Thoracic aorta (tissue), 2 donors: ENCODE measurements at places on chromosomes 5 and 9. TPM values are rescaled to one million over a fixed set of nuclear protein-coding genes. Genes with fewer than 3 reads are reported as not detected.

The PCDHB9 gene
- 4.2 TPM for total RNA-seq

- DNase-seq: no peak
These were observed 10.6 kb upstream of the SLC44A1 start for GRCh38 chr9:105233873-105234272.

The GLIPR2 gene
- total RNA-seq: 52.1 TPM

The FAM169A gene
- 2.2 TPM for total RNA-seq

DNA sequence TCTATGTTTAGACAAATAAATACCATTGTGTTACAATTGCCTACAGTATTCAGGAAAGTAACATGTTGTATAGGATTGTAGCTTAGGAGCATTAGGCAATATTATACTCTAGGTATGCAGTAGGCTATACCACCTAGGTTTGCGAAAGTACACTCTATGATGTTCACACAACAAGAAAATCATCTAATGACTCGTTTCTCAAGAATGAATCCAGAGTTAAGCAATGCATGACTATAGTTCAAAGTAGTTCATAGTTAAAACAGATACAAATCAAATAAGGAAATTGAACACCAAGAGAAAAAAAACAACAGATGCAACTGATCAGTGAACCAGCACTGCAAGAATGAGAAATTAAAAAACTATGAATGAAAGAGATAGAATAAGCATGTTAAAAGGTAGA, 27.6 kb upstream of the ABLIM3 start:
- DNase-seq: no peak

- no peak for DNase-seq
These were observed 11.1 kb upstream of the CTSL start for GRCh38 chr9:87714819-87715218.

The JAKMIP2 gene
- total RNA-seq: 1.6 TPM

- no peak for DNase-seq
These were observed 2.4 kb upstream of the TXN start for GRCh38 chr9:110258690-110259091.

The PPP2R2B gene
- 29.8 TPM for total RNA-seq

The FBP2 gene
- not detected for total RNA-seq

DNA sequence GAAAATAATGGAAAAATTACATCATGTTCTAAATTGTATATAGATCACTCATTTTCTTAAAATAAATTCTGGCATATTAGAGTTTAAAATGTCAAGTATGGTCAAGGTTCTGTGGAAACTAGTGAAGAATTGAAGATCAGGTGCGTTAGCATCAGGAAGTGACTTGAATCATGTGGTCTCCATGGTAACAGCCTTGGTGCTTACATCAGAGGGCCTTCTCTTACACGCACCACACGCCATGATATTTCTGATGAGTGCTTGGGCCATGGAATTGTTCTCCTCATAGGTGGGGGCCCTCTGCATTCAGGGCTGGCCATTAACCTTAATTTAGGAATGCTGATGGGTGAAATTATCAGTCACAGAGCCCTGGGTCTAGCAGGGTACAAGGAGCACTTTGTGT, 288.1 kb upstream of the EFNA5 start:
- DNase-seq: no peak

The SLC45A2 gene
- total RNA-seq: not detected

- DNase-seq: no peak
These were observed 201.0 kb downstream of the OSTF1 start for GRCh38 chr9:75289332-75289731.

- DNase-seq: no peak
These were observed 842 bp upstream of the GTF3C5 start for GRCh38 chr9:133029994-133030316.

The GFPT2 gene
- total RNA-seq: 136 TPM

GRCh38 chr9:100413839-100414420, 13.0 kb upstream of the MSANTD3 start:
- DNase-seq: no peak

DNA sequence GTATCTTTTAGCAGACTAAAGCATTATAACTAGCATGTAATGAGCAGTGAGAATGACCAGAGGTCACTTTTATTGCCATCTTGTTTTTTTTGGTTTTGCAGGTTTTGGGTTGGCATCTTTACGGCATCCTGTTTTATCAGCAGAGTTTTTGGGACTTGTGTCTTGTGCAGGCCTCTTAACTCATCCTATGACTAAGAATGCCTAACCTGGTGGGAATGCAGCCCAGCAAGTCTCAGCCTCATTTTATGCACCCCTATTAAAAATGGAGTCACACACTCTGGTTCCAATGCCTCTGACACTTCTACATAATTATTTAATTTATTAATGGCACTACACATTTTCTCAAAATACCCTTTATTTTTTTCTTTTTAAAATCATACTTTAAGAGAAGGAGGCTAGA, 726.5 kb upstream of the RIOK2 start:
- no peak for DNase-seq

GRCh38 chr5:138699482-138699881, 53.7 kb upstream of the CTNNA1 start:
- no peak for DNase-seq

The HTR1A gene
- total RNA-seq: not detected

The RNF180 gene
- 51.1 TPM for total RNA-seq

The NUDT2 gene
- 20.8 TPM for total RNA-seq

DNA sequence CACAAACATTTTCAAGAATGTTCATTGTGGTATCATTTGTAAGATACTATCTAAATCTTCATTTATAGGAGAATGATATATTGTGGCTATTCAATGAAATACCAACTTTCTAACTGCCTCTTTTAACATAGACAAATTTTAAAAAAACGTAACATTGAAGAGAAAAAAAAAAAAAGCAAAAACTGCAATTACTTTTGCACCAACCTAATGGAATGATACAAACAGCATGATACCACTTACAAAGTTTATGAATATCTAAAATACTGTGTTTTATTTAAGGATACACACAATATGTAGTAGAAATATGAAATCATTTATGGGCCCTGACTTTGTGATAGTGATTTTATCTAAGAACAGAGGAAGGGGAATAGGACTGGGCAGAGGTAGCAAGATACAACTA, 24.1 kb downstream of the PSMD5 start:
- no peak for DNase-seq

DNA sequence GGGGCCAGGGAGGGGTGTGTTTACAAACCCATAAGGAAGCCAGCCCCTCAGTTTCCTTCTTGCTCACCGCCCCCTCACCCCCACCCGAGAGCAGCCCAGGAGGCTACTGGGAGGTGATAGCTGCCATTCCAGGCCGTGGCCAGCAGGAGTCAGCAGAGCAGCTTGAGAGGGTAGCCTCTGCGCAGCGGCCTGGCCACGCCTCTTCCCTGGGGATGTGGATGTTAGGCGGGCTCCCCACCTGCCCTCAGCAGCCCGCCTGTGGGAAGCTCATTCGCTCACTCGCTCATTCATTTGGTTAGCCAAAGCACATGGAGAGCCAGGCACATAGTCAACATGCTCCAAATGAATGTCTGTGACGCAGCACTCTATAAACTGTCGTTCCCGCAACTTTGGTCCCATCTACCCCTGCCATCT, 6.1 kb upstream of the DPM2 start:
- peak; percentile 54 for DNase-seq

DNA sequence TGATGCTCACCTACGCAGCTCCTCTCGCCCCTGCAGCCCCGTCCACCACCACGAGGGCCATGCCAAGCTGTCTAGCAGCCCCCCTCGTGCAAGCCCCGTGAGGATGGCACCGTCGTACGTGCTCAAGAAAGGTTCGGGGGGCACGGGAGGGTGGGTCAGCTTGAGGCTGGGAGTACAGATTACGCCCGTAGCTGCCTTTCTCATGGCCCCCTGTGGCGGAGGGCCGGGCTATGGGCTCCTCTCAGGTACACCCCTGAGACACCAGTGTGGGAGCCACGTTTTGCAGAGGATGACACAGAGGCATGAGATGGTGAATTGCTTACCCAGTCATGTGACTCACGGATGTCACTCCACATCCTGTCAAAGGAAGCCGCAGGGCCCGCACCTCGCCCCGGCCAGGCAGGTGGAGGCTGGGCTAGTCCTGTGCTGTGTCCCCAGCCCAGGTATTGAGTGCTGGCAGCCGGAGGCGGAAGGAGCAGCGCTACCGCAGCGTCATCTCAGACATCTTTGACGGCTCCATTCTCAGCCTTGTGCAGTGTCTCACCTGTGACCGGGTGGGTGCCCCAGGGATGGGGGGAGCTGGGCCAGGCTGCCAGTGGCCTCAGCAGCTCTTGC, 33.7 kb downstream of the USP20 start:
- no peak for DNase-seq

The LRRC70 gene
- total RNA-seq: 3.6 TPM

DNA sequence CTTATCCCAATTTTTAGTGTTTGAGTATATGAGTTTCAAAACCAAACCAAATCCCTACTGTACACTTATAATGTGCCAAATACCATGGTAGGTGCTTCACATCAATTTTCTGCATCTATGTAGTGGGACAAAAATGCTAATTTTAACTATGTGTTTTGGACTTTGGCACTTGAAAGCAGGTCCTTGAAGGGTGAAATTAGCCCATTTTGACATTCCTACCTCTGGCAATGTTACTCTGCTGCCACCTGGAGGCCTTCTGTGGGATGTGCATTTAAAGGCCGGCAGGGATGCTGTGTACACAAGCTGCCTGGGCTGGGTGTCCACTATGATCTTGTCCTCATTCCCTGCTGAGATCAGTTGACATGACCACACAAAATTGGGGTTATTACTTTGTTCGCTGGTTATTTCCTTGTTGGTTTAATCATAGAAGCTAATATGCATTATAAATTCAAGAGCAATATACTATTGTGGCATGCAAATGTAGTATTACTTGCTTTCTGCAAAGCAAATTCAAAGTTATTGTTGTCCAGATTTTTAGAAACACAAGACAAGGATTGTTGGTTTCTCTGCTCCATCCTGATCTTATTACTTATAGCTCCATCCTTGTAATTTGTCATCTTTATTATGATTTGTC, 166.8 kb downstream of the ARHGEF28 start:
- DNase-seq: peak; percentile 28

DNA sequence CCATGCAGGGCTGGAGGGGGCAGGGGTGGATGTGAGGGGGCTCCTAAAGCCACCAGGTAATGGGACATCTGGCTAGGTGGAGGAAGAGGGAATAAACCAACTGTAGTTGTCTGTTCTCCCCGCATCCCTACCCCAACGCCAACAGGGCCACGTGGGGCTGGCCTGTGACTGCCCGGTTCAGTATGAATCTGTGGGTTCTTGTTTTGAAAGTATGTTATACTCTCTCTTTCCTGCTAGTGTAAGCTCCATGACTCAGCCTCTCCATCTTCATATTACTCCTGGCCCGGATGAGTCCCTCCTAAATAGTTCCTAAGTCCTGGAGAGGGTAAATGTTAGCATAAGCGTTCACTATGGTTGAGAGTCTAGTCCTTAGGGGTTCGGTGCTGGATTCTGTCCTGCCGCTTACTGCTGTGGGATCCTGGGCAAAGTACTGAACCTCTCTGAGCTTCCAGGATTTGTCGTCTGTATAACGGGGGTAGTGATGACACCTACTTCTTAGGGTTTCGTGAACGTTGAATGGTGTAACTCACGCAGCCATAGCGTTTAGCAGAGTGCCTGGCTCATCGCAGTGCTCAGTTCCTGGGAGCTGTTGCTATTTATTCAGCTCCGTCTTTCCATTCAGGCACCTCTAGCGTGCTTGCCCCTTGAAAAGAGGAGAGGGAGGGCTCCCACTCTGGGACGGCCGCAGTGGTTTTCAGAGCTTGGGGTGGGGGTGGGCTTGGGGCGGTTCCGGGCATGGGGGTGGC, 28.8 kb downstream of the LHX2 start:
- no peak for DNase-seq

The ERAP2 gene
- total RNA-seq: 15.8 TPM

DNA sequence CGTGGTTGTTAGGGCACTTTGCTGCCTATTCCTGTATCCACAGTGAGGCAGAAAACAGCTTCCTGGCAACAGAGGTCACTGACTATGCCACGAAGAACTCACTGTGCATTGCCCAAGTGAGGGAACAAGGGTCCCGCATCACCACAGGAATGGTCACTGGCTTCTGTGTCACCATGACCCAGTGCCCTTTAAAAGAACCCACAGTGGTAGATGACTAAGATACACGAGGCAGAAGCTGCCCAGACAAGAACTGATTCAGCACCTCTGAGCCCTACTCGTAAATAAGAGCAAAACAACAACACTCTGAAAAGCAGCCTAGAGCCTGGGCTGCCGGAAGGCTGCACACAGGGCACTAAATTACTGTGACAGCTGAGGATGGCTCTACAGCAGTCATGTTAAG, 236.6 kb upstream of the RASEF start:
- DNase-seq: no peak

The PCDHGA11 gene
- 10.4 TPM for total RNA-seq

The DMRT3 gene
- 0.28 TPM for total RNA-seq

DNA sequence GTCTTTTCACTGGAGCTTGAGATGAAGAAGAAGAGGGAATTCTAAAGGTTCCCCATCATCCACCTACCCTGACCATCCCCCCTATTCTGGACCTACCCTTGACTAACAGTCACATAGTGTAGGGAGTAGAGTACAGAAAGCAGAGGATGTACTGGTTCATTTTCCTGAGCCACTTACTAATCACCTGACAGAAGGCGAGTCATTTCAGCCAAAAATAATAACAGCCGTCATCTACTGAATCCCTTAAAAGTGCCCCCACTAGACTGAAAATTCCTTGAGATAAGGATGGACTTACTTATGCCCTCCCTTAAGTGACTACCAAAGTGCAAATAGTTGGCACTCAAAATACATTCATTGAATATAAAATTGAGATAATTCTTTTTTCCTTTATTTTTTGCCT, 112.2 kb downstream of the FOXD1 start:
- no peak for DNase-seq

DNA sequence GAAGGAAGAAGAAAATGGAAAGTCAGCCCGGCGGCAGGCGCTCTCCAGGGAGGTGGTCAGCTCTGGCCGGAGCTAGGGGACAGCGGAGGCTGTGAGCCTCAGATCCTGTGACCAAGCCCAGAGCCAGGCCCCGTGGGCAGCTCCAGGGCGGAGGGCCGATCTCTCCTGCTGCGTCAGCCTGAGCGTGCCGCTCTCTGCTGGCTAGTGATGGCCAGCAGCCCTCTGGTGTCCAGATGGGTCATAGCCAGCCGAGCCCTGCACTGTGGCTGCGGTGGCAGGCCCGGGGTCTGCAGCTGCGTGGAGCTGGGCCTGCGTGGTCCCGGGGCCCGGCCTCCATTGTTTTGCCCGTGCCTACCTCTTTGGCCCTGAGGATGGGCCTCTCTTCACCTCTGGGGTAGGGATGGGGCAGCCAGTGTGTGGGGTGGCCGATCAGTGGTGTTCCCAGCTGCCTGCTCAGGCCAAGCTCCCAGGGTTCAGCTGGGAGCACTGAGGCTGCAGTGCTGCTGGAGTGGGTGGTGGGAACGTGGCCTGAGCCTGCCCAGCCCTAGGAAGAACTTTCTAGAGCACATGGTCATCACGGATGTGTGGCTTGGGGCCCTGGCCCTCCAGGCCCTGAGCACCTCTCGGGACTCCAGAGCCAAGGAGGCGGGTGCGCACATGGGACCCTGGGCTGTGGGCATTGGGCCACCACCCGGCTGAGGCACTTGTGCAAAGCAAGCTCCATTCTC, 17.1 kb upstream of the NRARP start:
- no peak for DNase-seq

GRCh38 chr5:8908055-8908683, 637.7 kb downstream of the SEMA5A start:
- DNase-seq: no peak
